Glutamatergic neuron (in vitro differentiated cells): ENCODE measurements at places on chromosomes 12 and 14. TPM values are rescaled to one million over a fixed set of nuclear protein-coding genes. Genes with fewer than 3 reads are reported as not detected.

DDHD1 gene
- total RNA-seq = 38.1 TPM

GRCh38 chr14:33764876-33765650, 185.8 kb downstream of the EGLN3 start:
- peak; percentile 80 for DNase-seq

DNA sequence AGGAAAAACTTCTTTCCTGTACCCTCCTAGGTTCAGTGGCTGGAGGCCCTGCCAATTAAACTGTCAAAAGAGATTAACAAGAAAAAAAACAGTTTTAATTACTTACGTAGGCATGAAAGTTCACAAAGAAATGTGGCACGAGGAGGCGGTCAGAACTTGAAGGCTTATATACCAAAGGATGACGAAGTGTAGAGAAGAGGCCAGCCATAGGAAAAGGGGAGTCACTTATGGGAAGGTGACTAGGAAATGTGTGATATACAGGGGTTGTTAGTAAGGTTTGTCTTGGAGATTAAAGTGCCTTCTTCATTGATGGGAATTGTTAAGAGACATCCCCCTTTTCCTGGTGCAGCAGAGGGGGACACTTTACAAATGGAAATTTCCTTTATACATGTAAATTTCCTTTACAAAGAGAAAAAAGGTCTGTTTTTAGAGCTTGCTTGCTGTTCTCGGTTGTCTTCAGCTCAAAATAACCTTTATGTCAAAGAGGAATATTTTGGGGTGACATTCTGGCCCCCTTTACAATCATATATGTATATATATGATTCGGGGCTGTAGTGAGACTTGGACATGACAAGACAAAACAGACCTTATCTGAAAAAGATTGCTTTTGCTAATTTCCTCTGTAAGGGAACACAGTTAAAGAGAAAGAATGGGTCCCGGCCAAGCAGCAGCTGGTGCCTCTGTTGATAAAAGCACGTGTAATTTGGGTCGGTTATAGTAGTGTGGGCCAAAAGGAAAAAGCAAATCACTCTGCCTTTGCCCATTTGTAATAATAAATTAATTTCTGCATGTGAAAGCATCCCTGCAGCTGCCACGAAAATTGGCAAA, 38.6 kb downstream of the SYNE2 start:
- no peak for DNase-seq

DNA sequence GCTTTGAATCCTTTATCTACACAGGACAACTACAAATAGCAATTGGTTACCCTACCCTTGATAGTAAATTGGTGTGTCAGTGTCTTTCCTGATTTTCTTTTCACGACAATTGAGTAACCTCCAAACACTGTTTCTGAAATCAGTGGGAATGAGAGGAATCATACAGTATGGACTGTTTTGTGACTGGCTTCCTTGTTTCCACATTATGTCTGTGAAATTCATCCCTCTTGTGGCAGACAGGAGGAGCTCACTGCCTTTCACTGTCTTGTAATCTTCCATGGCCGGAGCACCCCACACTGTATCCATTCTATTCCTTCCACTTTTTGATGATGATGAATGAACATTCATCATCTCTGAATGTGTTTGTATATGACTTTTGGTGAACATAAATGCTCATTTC, 164.0 kb upstream of the PZP start:
- DNase-seq = no peak

GRCh38 chr14:85531587-85532373, 1.8 kb downstream of the FLRT2 start:
- DNase-seq = peak; percentile 79

IRAK3 gene
- 3.9 TPM for total RNA-seq

- no peak for DNase-seq
Measured at GRCh38 chr12:119715268-119715620, 47.3 kb downstream of the PRKAB1 start.

TSPAN8 gene
- 1.6 TPM for total RNA-seq

PLCZ1 gene
- not detected for total RNA-seq

DNA sequence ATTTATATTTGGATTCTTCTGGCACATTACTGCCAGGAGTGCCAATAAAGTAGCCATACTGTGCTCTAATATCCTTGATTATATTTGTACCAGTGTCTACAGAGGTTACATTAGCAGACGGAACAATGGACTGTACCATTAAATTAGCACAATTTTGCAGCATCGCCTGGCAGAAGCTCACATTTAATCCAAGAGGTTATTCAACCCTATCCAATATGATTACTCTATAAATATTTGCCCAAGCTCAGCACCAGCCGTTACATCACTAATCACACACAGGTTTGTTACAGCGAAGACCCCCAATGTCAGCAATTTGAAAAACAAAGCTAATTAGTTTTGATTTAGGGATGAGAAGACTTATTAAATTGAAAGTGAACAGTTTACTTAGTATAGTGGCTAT, 16.9 kb upstream of the MGST1 start:
- no peak for DNase-seq

DNA sequence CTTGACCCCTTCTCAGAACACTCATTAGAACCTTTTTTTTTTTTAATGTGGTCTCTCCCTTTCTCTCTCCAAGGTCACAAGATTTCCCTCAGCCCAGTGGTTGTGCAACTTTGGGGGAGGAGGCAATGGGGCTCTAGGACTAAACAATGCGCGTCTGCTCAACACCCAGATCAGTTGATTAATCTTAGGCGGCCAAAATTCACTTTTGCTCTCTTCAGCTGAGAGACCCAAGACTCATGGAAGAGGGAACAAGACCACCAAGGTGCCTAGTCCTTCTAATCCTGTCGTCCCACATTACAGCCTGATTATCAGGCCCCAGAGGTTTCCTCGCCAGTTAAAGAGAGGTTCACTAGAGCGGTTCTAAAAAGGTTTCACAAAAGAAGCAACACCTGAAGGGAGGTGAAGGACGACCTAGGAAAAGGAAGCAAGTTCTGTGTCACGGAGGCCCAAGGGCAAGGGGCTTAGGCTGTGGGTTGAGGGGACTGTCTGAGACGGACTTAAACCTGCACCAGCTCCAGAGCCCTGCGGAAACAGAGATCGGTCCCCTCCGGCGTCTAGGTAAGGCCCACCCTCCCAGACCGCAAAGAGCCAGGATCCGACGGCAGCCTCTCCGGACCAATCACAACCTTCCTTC, 824 bp upstream of the TARBP2 start:
- DNase-seq = no peak

SLC17A8 gene
- total RNA-seq = 0.25 TPM

GRCh38 chr12:130954544-130954831, 781 bp downstream of the ADGRD1 start:
- DNase-seq = no peak

DNA sequence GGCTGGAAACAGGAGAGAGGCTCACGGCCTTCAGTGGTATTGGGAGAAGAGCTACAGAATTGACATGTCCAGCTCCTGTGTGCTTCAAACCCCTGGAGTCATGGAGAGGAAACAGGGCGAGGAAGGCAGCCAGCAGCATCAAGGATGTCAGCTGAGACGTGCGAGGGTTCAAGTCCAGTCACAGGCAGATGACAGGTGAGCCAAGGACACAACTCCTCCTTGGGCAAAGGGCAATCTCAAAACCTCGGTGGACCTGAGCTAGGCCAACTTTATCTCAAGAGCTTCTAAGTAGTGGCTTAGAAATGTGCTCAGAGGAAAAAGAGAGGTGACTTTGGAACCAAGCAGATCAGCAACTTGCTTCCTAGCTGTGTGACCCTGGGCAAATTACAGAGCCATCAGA, 81.6 kb downstream of the TTC9 start:
- DNase-seq = no peak

- DNase-seq = no peak
Measured at GRCh38 chr14:88987516-88987915, 163.1 kb downstream of the TTC8 start.

- no peak for DNase-seq
Measured at GRCh38 chr12:5197656-5198055, 154.0 kb downstream of the KCNA5 start.
